NCI-H774 (cell line): ENCODE measurements at places on chromosomes 5 and 9.
A peak's percentile ranks its signal among the peaks of the same experiment; 100 is the strongest.

- peak; percentile 22 for DNase-seq
Measured at GRCh38 chr9:20447291-20447690, 175.0 kb downstream of the MLLT3 start.

- DNase-seq: no peak
Measured at GRCh38 chr5:1909346-1909985, 26.7 kb upstream of the IRX4 start.

DNA sequence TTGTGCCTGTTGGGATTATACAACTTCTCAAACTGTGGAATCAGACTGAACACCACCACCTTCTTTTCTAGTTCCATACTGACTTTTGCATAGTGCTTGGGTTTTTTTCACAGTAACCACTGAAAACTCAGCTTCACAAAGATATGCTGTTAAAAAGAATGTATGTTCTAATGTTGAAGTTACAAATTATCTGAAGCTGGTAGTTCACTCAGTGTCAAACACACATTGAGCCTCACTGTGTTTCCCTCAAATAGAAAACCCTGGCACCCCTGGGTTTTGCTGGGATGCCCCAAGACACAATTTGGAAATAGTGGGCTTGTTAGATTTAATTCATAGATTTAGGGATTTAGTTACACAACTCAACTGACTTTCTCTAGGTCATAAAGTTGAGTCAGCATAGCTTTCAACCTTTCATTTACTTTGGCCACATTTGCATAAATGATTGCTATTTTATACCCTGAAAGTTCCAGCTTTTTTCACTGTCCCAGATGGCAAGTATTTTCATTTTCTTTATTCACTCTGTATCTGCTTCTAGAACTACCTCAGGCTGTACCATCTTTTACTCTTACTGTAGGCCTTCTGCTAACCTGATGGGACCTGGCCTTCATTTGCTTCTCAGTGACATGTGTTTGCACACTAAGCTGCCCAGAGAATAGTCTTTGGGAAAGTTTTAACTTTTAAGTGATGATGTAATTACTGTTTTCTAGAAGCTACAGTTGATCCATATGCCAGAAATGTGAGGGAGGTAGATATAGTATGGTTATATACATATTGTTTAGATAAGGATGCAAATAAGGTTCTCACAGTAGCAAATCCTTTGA lies 115.1 kb downstream of the CDC42SE2 start:
- no peak for DNase-seq

GRCh38 chr5:111254613-111255012 lies 30.4 kb downstream of the CAMK4 start:
- no peak for DNase-seq

DNA sequence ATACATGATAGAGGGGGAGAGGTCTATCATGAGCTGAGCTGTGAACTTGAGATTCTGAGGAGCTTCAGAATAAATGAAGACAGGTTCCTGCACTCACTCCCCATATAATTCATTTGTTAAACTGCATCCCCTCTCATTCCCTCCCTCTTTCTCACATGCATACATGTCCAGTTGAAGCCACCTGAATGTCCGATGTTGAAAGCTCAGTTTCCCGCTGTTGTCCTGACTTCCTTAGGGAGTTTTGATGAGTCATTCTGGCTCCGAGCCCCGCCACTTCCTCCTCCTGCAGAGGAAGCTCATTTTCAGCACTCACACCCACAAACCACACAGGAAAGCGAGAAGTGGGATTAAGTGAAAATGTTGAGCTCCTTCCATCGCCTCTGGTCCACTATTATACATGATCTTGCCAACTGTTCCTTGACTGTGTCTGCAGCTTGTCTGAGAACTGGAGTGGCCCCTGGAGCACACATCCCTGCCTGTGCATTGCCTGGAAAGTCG lies 121.2 kb downstream of the CEMIP2 start:
- DNase-seq: no peak

DNA sequence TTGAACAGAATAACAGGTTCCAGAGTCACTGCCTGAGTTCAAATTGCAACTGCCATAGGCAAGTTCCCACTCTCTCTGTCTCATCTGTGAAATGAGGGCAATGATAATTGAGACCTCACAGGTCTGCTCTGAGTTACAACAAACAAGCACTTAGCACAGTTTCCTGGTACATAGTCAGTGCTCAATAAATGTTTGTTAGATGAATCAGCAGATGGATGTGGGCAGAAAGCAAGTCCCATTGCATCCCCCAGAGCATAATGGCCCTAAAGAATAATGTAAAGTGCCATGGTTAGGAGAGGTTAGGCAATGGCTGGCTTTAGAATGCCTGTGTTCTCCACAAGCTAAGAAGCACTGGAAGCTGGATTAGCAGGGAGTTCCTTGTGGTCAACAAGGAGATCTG lies 136.5 kb upstream of the LARP1 start:
- DNase-seq: no peak

DNA sequence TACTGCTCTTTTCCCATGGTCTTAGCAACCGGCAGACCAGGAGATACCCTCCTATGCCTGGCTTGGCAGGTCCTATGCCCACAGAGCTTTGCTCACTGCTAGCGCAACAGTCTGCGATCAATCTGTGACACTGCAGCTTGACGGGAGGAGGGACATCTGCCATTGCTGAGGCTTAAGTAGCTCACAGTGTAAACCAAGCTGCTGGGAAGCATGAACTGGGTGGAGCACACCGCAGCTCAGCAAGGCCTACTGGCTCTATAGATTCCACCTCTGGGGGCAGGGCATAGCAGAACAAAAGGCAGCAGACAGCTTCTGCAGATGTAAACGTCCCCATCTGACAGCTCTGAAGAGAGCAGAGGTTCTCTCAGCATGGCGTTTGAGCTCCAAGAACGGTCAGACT lies 40.4 kb downstream of the MCTP1 start:
- no peak for DNase-seq

GRCh38 chr9:76818271-76818670 lies 54.0 kb downstream of the PCA3 start:
- DNase-seq: no peak

GRCh38 chr9:89450213-89450612 lies 47.7 kb downstream of the SEMA4D start:
- DNase-seq: no peak

- DNase-seq: no peak
Measured at GRCh38 chr5:34676416-34676815, 20.3 kb downstream of the RAI14 start.

DNA sequence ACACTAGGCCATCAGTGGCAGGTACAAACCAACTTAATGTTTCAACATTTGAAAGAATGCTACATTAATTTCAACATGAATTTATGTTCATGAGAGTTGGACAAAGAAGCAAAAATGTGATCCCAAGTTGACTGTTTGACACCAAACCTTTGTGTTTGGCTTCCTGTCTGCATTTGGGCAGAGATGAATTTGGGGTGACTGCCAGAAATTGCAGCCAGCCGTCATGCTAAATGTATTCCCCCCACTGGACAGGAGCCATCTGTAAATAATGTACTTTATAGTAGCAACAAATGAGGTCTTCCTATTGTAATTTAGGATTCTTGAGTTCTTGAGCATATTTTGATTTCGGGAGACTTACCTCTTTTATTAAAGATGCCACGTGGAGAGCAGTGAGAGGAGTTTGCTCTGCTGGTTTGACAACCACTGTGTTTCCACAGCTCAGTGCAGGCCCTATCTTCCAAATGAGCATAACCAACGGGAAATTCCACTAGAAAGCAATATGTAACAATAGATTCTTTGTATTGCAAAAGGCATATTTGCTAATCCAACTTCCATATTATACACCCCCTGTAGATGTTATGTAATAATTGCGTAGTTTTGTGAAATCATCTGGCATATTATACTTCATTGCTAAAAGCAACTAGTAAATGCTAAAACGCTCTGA lies 27.6 kb downstream of the ALDH1A1 start:
- no peak for DNase-seq

DNA sequence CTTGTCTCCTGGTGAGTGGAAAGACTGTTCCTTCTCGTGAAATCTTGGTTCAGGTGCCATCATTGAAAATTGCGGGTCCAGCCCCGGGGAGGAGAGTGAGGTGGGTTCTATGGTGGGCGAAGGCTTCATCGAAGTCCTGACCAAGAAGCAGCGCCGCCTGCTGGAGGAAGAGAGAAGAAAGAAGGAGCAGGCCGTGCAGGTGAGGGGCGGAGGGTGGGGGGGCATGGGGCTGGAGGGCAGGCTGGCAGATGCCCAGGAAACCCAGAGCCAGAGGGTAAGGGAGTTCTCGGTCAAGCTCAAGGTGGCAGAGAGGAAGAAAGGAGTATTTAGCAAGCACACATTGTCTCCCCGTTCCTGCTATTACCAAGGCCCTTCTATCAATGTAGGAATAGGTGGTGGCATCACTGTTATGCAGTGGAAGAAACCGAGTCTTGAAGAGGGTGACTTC lies 24.3 kb upstream of the POMT1 start:
- no peak for DNase-seq
